ENCODE measurements at places on chromosomes 11 and 22. TPM values are rescaled to one million over a fixed set of nuclear protein-coding genes. Genes with fewer than 3 reads are reported as not detected.
A peak's percentile ranks its signal among the peaks of the same experiment; 100 is the strongest.

LBHD1 gene
- total RNA-seq: 7.6 TPM

DNA sequence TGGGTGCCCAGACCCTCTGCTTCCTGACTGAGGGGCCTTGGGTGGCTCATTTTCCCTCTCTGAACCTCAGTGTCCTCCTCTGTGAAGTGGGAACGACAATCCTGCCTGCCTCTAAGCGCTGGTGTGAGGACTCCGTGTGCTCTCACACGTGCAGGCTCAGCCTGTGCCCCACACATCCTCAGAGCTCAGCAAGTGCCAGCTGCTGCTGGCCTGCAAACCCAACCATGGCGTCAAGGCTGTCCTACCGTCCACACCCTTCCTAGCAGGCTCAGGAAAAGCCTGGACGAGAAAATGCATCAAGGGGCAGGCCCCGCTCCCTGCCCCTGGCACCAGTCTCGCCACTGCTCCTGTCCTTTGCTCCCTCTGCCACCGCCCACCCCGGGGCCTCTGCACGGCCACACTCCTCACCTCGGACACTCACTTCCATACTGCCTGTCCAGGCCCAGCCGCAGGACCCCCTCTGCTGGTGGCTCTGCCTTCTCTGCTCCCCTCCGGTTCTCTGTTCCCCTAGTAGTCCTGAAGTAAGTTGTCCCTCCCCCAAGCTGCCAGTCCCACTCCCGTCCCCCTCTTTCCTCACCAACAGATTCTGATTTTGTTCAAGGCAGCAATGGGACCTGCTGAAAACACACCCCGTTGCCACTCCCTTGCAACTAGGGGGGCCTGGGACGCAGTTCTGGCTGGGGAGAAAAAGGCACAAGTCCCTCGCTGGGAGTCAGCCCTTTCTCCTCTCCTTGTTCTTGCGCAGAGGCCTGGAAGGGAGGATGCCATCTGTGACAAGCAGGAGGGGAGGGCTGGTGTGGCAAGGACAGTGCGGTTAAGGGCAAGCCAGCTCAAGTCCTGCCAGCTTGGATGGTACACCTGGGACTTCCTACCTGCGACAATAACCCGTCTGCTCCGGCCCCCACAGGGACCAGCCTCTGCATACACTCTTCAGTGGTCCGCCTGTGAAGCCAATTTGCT is 62.2 kb downstream of the ARFGAP3 start:
- no peak for DNase-seq

- DNase-seq: no peak
These were observed 408.2 kb downstream of the MN1 start for GRCh38 chr22:27393371-27393770.

GRCh38 chr11:131656179-131656838 is 285.9 kb downstream of the NTM start:
- DNase-seq: peak; percentile 29

DNA sequence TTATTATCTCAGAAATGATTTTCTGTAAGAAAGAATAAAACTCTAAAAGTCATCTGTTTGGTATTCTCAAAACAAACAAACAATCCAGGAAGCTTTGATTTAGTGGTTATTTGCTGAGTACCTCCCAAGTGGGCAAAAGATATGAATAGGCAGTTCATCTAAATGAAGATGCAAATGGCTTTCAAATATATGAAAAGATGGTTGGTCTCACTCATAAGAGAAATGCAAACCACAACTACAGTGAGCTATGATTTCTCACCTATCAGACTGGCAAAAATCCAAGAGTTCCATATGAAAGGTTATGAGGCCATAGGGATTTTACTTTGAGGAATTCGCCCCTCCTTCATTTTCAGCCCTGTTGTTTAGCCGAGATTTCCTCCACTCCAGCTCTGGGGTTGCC is 11.3 kb upstream of the P2RY2 start:
- DNase-seq: peak; percentile 39

- DNase-seq: peak; percentile 66
These were observed 7.2 kb downstream of the SLC22A12 start for GRCh38 chr11:64598106-64598796.

DNA sequence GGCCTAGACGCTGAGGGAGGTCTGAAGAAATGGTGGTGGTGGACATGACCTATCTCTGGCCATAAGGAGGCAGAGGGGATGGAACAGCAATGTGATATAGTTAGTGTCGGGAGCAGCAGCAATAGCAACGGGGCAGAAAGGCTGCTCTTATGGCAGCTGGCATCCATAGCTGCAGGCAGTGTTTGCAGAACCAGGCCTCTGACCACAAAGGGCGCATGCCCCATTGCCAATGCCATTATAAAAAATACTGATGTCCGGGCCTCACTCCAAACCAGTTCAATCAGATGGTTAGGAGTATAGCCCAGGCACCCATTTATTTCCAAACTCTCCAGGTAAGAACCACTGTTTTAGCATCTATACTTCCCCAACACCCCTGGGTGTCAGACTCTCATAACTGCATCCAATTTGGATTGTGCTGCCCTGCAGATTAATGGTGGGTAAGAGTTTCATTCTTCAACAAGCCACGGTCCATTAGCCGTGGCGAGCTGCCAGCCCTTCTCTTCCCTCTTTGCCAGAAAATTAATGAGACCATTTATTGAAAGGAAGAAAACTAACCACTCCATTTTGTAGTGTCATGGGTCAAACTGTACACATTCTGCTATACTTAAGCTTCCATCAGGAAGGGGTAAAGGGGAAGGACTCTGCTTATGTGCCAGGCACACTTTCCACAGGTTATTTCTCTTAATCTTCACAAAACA is 72.8 kb upstream of the SPON1 start:
- no peak for DNase-seq

GRCh38 chr11:123659311-123659710 is 4.9 kb upstream of the SCN3B start:
- DNase-seq: no peak

DNA sequence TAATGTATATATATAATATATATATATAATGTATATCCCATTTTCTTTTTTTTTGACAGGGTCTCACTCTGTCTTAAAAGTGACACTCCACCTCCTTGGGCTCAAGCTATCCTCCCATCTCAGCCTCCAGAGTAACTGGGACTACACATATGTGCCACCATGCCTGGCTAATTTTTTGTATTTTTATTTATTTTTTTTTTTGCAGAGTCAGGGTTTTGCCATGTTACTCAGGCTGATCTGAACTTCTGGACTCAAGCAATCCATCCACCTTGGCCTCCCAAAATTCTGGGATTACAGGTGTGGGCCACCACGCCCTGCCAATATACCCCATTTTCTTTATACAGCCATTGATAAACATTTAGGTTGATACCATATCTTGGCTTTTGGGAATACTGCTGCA is 33.9 kb upstream of the SLC22A24 start:
- no peak for DNase-seq

OR51B4 gene
- not detected for total RNA-seq
